Activated CD8-positive, alpha-beta memory T cell treated with anti-CD3 and anti-CD28 coated beads for 48 hours (primary cell): ENCODE measurements at places on chromosomes 13 and 19.

GRCh38 chr13:60384911-60385310 is 12.1 kb upstream of the TDRD3 start:
- no peak for DNase-seq

GRCh38 chr13:95100525-95101433 is 200.5 kb downstream of the ABCC4 start:
- no peak for DNase-seq

GRCh38 chr19:35991731-35992450 is 3.1 kb upstream of the SDHAF1 start:
- DNase-seq, result no peak

DNA sequence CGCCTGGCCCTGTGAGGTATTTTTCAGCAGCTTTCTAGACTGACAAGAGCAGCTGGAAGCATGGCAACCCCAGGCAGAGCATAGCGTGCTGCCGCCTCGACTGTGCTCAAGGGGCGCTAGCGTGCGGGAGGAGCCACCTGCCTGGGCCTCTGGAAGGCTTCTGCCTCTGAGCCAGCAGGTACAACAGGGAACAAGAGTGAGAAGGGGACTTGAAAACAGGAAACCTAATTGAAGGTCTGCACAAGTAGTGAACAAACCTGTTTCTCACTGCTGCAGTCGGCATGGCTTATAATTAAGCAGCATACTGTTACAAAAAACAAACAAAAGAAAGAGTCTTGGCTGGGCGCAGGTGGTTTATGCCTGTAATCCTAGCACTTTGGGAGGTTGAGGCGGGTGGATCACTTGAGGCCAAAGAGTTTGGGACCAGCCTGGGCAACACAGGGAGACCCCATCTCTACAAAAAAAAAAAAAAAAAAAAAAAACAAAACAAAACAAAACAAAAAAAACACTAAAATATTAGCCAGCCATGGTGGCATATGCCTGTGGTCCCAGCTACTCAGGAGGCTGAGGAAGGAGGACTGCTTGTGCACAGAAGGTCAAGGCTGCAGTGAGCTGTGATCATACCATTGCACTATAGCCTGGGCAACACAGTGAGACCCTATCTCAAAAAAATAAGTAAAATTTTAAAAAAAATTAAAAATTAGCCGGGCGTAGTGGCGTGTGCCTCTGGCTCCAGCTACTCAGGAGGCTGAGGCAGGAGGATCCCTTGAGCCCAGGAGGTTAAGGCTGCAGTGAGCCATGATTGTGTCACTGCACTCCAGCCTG is 12.6 kb upstream of the GARRE1 start:
- DNase-seq, result no peak

GRCh38 chr19:11538232-11539036 is at the start of gene CNN1:
Gene CNN1 (plus strand): TSS chr19:11538851. CDS start chr19:11538928, 77 bp downstream.
- no peak for DNase-seq

GRCh38 chr13:35140831-35141230 is 198.8 kb downstream of the NBEA start:
- DNase-seq, result no peak

- DNase-seq, result no peak
Observed at GRCh38 chr13:51549050-51549449, 35.2 kb upstream of the WDFY2 start.

DNA sequence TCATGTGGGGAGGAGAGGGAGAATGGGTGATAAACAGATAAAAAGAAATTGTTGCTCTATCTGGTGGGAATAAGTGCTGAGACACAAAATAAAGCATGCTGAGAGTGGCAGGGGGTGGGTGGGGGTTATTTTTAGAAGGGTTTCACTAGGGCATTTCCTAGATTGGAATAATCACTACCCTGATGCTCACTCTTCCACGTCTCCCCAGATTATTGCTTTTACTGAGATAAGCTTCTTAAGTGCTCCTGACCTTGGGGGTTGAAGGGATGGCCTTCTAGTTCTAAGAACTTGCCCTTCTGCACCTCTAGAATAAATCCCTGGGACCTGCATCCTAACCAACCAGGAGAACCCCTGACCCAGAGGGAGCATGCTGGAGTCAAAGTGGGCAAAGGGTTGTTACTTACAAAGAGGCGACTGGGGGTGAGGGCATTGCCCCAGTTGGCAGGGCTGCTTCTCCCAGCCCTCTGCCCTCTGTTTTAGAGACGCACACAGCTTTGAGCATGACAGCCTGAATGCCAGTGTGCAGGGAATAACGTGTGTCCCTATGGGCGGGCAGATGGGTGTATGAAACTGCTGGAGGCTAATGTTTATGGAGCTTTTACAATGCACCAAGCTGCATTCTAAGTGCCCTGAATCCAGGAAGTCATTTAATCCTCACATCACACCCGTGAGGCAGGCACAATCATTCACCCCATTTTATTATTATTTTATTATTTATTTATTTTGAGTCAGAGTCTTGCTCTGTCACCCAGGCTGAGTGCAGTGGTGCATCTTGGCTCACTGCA is 743 bp downstream of the RDH8 start:
- DNase-seq, result no peak

GRCh38 chr19:28456708-28457320 is 756.1 kb downstream of the UQCRFS1 start:
- no peak for DNase-seq

DNA sequence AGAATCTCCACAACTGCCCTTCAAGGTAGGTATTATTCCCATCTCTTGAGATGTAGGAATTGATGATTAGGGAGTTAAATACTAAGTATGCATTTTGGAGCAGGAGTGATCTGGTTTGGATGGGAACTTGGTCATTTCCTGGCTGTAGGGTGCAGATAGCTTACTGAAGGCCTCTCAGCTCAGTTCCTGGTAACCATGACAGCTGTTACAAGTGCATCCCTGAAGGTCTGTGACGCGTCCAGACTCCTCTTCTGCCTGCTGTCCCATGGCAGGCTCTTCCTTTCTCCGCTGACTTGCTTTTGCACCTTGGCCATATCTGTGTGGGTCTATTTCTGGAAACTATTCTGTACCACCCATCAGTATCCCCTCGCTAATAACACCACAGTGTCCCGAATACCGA is 387.8 kb downstream of the ZNF536 start:
- DNase-seq, result no peak

DNA sequence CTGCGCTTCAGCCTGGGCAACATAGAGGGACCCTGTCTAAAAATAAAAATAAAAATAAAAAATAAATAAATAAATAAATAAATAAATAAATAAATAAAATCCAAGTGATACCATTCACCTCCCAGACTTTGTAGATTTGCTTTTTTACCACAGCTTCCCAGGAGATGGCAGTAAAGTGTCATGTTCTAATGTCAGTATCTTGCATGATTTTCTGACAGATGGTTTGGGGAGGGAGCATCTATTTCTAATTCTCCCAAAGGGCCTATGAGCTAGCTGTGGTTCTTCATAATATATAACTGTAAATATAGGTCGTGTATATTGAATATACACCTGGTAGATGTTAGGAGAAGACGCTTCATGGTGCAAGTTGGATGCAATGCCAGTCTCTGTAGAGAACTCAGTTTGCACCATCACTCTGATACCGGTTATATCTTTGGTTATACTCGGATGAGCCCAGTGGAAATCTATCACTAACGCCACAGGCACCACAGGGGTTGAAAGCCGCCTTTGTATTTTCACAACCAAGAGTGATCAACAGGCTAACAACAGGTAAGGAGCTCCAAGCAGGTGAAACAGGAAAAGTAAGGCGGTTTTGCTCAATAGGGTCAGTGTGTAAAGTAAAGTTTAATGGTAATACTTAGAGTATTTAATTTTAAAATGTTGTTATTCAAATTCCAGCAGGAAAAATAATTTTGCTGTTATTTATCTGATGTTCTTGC is 13.9 kb downstream of the APLP1 start:
- no peak for DNase-seq

DNA sequence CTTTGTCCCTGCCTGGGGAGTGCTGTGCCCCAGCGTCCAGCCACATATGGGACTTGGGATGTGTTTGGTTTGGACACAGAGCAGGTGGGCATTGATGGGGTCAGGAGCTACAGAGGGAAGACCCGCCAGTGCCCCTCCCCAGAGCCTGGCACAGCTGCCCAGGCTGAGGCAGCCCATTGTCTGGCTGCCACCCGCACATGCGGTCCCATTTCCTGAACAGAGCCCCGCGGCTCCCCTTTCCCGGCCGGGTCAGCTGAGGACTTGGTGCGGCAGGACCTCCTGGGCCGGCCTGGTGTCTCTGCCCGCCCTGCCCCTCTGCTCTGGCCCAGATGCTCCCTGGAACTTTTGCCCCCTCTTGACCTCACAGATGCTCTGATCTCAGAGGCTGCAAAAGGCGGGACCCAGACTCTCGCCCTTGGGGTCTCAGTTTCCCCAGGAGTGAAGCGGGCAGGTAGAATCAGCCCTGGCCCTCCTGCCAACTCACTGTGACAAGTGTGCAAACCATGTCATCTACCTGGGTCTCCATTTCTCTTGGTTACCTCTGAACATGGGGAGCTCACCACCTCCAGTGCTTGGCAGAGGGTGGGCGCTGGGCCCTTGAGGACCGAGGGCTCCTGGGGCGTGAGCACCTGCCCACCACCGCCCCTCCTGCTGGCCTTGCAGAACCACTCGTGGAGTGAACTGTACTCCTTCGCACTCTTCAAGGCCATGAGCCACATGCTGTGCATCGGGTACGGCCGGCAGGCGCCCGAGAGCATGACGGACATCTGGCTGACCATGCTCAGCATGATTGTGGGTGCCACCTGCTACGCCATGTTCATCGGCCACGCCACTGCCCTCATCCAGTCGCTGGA is 17.8 kb downstream of the HCN2 start:
- DNase-seq, result no peak

DNA sequence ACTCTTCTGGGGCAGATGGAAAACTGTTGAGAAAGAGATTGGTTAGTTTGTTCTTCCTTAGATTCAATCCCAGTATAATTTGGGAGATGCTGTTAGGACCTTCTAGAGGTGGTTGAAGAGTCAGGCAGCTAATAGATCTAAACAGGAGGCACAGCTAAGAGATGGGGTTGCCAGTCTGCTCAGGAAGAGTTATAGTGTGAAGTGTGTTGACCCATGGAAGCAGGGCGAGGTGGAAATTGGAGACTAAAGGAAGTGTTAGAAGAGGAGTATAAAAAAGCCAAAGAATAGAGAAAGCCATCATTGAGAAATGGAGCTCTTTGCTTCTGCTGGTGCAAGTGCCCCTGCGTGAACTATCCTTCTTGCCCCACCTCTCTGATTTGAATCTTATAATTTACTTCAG is 3.8 kb upstream of the OXGR1 start:
- no peak for DNase-seq

DNA sequence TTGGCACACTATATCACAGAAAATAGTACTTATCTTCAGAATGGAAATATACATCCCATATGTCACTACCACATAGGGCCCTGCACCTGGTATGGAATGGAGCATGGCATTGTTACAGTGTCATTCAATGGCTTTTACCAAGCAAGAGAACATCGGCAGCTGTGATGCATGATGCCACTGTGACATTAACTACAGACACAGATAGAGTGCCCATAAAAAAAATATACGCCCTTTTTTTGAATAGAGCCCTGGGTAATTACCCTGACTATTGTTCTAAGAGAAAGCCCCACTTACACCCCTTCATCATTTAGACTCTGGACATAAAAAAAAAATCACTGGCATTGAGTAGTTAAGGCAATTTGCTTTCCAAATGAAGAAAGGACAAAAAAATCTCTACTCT is 320.3 kb downstream of the DNAJC15 start:
- no peak for DNase-seq
